ENCODE measurements at places on chromosomes 2 and 18. TPM values are rescaled to one million over a fixed set of nuclear protein-coding genes. Genes with fewer than 3 reads are reported as not detected.

DNA sequence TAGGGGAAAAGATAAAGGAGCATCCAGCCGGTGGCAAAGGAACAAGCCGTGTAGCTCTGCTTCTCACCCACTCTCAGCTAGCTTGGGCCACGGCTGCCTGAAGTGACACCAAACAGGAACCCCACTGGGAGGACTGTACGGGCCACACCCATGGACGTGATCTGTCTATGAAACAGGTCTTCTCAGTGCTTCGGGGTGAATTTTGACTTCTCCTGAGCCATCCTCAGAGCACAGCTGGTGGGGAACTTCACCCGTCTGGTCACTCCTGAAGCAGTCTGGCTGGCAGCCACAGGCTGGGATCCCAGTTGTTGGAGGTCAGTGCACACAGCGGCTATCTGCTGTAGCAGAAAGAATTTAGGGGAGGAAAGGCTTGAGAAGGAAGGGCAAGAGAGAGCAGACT lies 223.8 kb downstream of the FAM210A start:
- no peak for DNase-seq

DNA sequence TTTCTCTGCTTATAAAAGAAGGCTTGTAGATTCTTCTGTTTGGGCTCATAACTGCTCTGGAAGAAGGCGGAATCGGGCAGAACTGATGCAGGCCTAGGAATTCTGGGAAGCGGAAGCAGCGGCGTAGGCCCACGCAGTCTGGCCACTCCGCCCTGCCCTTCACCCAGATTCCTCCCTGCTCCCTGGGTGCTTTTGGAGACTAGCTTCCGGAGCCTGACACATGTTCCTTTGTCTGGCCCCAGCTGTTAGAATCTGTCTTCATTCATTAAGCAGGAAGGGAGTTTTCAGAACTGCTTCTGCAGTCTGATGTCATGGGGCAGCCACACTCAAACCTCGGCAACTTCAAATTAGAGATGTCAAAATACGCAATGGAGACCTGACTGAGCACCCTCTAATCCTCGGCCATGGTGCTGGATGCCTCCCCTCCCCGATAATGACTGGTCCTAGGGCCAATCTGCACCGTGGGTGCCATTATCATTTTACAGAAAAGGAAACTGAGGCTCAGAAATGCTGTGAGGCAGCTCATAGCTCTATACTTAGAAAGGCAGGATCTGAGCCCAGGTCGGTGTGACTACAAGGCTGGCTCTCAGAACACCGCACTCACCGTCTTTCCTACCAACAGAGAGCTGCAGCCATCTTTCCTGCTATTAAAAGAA lies 275.7 kb downstream of the MYCN start:
- DNase-seq = no peak

DNA sequence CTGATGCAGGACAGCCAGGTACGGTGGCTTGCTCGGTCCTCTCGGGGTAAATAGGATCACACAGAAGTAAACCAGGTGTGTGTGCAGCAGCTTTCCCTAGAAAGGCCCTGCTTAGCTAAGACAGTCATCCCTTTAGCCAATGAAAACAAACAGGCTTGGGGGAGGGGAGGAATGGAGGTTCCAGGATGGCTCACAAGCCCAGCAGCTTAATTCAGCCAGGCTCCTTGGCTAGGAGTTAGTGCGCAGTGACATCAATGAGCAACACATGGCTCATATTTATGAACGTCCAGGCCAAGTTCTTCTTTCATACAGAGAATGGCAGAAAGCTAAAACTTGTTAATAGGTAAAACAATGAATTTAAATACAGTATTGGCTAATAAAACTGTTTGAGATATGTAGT lies 10.2 kb downstream of the IAH1 start:
- no peak for DNase-seq

HDHD2 gene
- total RNA-seq = 10.3 TPM

DNA sequence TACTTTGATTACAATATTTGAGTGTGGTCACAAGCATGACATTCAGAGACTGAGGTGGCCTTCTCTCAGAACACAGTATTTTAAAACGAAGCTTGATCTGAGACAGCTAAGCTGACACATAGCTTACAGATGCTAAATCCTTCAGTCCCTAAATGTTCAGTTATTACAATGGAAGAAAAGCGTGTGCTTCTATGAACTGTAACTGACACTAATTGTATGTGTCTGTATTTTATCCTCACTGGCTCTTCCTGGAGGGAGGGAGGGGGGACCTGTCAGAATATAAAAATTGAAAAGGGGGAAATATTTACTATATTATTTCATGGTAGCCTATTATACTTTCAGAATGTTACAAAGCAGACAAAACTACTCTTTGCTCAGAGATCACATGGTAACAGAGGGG lies 340.2 kb downstream of the FIGN start:
- DNase-seq = no peak

- no peak for DNase-seq
Measured at GRCh38 chr18:8908792-8909510, 193.5 kb upstream of the NDUFV2 start.

SCTR gene
- not detected for total RNA-seq

GRCh38 chr2:238636269-238637073 lies 209.7 kb downstream of the ASB1 start:
- no peak for DNase-seq

DNA sequence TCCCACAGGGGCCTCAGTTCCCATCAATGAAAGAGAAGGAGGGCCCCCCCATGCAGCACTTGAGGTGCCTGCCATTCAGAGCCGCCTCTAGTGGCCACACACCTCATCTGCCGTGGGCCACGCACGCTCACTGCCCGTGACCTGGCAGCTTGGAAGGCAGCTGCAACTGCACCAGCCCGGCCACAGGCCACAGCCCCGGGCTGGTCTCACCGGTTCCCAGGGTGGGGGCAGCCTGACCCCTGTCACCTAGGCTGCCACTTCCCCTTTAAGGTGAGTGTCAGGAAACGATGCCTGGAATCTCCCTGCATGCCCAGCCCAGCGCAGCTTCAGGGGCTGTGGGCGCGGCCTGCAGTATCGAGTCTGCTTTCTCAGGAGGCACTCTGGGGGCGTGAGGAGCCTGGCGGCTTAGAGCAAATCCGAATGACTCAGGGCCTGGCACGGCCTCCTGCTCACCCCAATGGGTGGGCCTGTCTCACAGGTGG lies 2.6 kb downstream of the MAB21L4 start:
- peak; percentile 65 for DNase-seq

GKN1 gene
- not detected for total RNA-seq

GRCh38 chr2:101827246-101827645 lies 129.7 kb downstream of the MAP4K4 start:
- peak; percentile 85 for DNase-seq

- DNase-seq = no peak
Measured at GRCh38 chr2:221448057-221448843, 123.9 kb downstream of the EPHA4 start.

KYNU gene
- 304 TPM for total RNA-seq

- no peak for DNase-seq
Measured at GRCh38 chr2:175853616-175853890, 148.5 kb downstream of the LNPK start.

HOXD9 gene
- 2.1 TPM for total RNA-seq

DNA sequence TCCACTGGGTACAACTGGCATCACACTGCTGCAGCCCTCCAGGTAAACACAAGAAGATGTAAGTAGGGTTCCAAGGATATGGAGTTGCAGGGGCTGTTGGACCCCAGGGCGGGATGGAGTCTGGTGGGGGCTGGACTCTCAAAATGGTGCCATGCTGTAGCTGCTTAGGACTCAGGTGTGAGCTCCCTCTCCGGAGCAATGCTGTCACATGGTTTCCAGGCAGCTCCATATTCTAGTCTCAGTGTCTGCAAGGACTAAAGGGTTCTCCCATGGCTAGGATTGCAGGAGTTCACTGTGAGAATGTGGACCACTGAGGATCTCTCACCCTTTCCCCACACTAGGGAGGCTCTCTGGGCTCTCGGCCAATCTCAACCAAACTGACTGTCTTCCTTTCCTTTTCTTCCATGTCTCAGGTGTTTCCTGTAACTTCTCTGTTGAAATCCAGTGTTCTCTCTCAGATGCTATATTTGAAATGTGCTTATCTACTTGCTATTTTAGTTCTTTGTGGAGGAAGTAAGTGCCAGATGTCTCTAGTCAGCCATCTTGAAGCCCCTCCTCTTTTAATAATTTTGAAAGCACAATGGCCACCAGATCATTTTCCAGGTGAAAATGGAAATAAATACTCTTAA lies 57.6 kb downstream of the CCNT2 start:
- no peak for DNase-seq

GRCh38 chr18:4299395-4299794 lies 155.7 kb downstream of the DLGAP1 start:
- DNase-seq = no peak

- no peak for DNase-seq
Measured at GRCh38 chr2:85447222-85447585, 28.7 kb downstream of the SH2D6 start.

WDR12 gene
- 52.6 TPM for total RNA-seq

DNA sequence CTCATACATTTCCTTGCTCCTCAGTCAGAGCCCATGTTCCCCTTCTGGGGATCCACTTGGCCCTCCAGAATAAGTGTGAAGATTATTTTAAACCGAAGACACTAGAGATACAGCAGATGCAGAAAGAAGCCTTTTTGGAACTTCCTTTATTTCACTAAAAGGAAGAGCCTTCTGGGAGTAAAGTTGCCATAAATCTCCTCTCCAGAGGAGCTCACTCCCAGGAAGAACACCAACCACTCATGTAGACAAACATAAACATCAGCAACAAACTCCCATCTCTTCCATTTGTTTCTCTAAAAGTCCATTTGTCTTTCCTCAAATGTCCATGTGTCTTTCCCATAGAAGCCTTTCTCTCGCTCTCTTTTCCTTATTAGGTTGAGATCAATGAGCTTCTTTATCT lies 62.4 kb upstream of the MSH6 start:
- no peak for DNase-seq

DNA sequence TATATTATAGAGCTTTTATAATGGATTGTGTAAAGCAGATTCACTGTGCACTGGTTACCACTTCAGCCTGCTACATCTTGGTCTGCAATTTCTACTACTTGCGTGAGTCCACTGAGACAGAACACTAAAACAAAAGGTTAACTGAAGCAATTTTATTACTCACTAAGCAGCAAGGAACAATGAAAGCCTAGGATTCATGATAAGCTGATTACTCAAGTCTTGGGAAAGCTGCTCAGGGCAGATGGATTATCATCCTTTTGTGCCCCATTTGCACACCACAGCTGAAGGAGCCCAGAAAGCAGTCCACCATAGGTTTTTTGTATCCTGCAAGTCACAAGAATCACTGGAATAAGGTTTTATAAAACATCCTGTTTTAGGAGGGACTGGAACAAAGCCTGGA lies 1215.2 kb upstream of the TMEFF2 start:
- no peak for DNase-seq

- DNase-seq = no peak
Measured at GRCh38 chr2:174005801-174006419, 40.7 kb upstream of the SP3 start.

DNA sequence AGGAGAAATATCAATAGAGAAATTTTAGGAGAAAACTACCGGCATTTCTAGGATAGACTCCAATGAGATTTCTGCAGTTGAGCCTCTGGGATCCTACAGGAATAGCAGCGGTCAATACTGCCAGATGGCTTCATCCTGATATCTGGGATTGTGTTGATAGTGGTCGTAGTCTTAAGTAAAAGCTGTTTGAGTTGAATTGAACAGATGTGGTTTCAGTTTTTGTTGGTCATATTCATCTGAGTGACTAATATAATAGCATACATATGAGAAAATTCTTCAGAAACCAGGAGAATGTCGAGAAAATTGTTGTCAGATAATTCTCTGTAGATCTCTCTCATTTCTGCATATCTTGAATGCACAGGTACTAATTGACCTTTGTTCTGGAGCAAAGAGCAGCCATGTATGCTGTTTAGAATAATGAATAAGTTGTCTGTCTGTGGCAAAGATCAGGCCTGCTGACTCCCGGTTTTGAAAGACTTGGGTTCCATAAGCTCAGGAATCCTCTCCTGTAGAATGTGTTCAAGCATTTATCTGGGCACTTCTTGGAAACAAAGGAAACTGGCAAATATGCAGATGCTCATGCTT lies 288.1 kb downstream of the TMX3 start:
- no peak for DNase-seq

SMYD1 gene
- total RNA-seq = not detected

RTP5 gene
- total RNA-seq = not detected

GRCh38 chr18:79519751-79520477 lies 124.2 kb downstream of the NFATC1 start:
- DNase-seq = no peak

CCDC85A gene
- 0.14 TPM for total RNA-seq

CRIM1 gene
- 8.8 TPM for total RNA-seq

GRCh38 chr2:4635289-4635688 lies 931.9 kb downstream of the DCDC2C start:
- no peak for DNase-seq

GRCh38 chr2:941871-942270 lies 8.8 kb upstream of the SNTG2 start:
- no peak for DNase-seq
